ENCODE measurements at places on chromosomes 1 and 21.

GRCh38 chr1:25031966-25032667, 102.0 kb upstream of the RUNX3 start:
- DNase-seq, result no peak

DNA sequence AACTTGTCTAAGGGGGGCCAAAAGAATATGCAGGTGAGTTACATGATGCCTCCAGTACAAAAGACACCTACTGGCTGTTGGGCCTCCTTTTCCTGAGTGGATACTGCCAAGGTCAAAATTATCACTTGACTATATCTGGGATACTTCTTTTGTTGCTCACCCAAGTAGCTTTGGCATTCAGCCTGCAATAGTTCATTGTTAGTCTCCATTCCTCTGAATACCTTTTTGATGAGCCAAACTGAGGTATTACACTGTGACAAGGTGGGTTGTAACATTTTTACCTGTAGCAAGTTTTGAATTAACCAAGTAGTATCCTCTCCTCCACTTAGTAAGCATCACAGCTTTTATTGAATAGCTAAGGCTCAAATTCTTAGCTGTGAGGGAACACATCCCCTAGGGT, 408.0 kb downstream of the LRRIQ3 start:
- DNase-seq, result no peak

- DNase-seq, result no peak
Measured at GRCh38 chr21:31977816-31978215, 105.0 kb downstream of the HUNK start.

DNA sequence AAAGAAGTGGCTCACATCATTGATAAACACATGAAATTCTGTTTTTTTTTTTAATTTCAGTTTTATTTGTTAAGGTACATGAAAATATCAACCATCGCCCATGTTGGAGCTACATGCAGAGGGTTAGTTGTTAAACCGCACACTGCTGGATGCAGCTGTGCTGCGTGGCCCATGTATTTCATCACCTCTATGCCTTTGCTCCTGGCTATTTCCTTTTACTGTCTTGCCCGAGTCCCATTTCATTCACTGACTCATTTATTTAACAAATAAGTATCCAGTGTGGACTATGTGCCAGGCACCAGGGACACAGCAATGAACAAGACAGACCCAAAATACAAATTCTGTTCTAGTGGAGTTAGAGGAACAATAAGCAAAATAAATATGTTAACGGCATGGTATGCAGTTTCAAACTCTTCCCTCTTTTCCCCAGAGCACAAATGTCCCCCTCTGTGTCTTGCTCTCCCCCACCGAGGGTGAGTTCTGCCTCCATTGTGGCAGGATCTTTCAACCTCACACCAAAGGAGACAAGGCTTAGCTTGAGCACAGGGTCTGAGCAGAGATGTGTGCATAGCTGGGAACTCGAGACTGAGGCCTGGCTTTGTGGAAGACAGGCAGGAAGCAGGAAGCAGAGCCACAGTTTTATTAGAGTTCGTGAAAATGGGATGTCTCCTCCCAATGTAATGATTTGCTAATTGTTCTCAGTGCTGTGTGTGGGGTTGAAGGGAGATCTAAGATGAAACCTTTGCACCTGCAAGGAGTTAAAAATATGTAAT, 44.6 kb downstream of the MAN1C1 start:
- DNase-seq, result no peak

- DNase-seq, result peak; percentile 70
Measured at GRCh38 chr1:203117611-203118575, 9.6 kb upstream of the ADORA1 start.

GRCh38 chr1:245051349-245052221, 103.2 kb upstream of the KIF26B start:
- DNase-seq, result peak; percentile 79

DNA sequence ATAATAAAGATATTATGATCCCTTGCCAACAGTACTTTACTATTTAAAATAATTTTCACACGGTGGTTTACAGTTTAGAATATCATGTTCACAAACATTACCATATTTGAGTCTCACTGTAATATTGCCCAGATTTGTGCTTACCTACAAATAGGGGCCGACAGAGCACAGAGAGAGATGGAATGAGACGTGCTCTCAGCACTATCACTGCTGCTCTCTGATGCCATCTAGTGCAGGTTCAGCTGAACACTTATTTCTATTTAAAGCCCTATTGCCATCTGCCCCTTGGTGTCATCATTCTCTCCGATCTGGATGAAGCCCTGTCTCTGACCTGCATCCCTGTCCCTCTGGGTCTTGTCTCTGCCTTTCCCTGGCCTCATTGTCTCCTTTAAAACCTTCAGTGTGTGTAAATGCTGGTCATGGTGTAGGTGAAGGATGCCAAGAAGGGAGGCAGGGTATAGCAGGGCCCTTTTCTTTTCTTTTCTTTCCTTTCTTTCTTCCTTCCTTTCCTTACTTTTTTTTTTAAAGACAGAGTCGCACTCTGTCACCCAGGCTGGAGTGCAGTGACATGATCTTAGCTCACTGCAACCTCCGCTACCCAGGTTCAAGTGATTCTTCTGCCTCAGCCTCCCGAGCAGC, 6.9 kb upstream of the GPATCH4 start:
- DNase-seq, result peak; percentile 78

GRCh38 chr1:22689505-22689904, 21.1 kb upstream of the EPHB2 start:
- no peak for DNase-seq

Data from inflammatory macrophage treated with lipopolysaccharide for 4 hours (primary cell).